Right lung (tissue), 10 donors: ENCODE measurements at places on chromosomes 6 and 20.

GRCh38 chr20:6122873-6123648 is at the start of gene FERMT1:
Gene FERMT1, minus strand, starts transcription at chr20:6123030. Its CDS starts 3,476 bp downstream, at chr20:6119554.
- DNase-seq: peak; percentile 23

- no peak for DNase-seq
Observed at GRCh38 chr20:43404878-43405277, 52.8 kb upstream of the SRSF6 start.

- no peak for DNase-seq
Observed at GRCh38 chr6:35140639-35141006, 516 bp downstream of the TCP11 start.

DNA sequence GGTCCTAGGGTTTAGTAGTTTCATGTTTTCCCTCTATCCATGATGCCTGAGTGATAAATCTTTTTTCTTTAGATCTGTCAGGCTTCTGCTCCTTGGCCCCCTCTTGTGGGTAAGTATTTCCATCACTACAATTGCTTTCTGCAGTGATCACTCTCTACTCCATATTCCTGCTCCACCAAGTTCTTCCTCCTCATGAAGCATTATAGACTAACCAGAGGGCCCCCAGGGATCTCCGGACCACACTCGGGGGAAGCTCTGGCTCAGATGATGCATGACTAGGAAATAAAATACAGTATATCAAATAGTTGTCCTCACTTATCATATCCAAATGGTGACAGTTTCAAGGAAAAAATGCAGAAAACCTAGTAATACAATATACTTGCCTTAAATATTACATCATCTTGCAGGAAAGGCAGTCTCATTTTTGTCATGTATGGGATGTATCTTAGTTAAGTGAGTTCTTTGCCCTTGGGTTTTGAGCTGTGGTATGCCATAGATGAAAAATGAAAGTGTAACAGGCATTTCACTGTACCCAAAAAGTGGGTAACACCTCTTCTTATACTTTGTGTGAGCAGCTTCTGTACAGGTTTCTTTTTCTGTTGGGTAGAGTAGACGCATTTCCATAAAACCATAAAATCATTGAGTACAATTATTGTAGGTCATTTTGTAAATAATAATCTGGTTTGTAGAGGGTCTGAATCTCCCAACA is 200.9 kb upstream of the EYA4 start:
- DNase-seq: no peak

- DNase-seq: no peak
Observed at GRCh38 chr6:107603006-107603370, 113.1 kb downstream of the SOBP start.

GRCh38 chr6:80223743-80224212 is 117.3 kb downstream of the BCKDHB start:
- DNase-seq: no peak

GRCh38 chr6:21840428-21840827 is 246.9 kb downstream of the SOX4 start:
- no peak for DNase-seq

- no peak for DNase-seq
Observed at GRCh38 chr6:10418361-10418861, 3.5 kb upstream of the TFAP2A start.

GRCh38 chr6:162373868-162374267 is 353.7 kb downstream of the PRKN start:
- no peak for DNase-seq

DNA sequence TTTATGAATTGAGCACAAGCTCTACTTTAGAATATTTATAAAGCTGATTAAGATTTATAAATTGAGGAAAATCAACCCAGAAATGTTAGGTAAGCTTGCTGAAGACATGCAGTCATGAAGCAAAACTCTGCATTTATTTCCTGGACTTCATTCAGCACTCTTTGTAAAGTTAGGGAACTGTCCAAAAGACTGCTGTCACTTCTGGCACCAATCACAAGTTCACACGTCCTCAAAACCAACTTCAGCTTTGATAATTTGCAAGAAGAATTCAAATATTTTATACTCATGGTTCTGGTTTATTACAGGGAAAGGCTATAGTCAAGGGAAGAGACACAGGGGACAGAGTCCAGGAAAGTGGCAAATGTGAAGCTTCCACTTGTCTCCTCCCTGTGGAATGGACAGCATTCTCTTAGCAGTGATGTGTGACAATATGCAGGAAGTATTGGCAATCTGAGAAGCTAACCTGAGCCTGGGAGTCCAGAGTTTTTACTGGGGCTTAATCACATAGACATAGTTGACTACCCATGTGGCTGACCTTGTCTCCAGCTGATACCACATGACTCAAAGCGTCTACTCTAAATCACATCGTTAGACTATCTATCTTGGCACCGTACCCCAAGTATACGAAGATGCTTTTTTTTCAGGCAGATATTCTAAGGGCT is 85.4 kb downstream of the PPP1R14C start:
- DNase-seq: peak; percentile 45

DNA sequence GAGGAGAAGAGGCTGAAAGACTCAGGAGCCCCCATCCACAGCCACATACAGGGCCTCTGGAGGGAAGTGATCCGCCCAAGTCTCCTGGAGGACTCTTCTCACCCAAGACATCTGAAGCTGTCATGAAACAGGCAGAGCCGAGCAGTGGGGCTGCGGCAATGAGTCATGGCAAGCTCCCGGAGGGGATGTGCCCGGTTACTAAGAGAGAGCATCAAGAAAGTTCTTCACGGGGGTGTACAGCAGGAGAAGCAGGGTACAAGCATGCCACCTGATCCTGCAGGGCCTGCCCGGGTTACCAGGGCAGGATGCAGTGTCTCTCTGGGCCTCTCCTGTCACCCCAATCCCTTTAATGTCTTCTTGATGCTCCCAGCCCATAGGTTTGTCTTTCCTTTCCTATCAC is 21.1 kb downstream of the TRIM26 start:
- no peak for DNase-seq

- DNase-seq: no peak
Observed at GRCh38 chr20:16944745-16945144, 196.6 kb downstream of the OTOR start.
